ENCODE measurements at places on chromosomes 13 and 19. TPM values are rescaled to one million over a fixed set of nuclear protein-coding genes. Genes with fewer than 3 reads are reported as not detected.

- H3K4me3 ChIP-seq, result no peak overlapping the region
- H3K36me3 ChIP-seq, result no peaks in the 10 kb centered on the region
- no peak overlapping the region for H3K27ac ChIP-seq
- H3K27me3 ChIP-seq, result no peaks in the 10 kb centered on the region
- no peaks in the 10 kb centered on the region for H3K4me1 ChIP-seq
Observed at GRCh38 chr19:45539459-45539858, 32.2 kb downstream of the VASP start.

DNA sequence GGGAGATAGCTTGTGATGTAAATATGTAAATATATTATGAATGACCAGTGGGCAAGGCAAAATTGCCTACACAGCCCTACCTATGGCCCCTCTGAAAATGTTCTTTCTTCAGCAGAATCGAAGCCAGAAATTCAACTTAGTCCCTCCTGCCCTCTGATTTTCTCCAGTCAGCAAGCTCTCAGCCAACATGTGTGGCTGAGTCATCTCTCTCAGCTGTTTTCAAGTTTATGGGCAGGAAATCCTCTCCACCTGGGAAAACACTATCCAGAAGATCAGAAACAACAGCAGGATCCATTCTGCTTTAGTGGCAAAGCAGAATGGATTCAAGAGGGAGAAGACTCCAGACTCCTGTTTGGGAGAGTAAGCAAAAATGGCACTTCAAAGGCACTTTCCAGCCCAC is 8.9 kb upstream of the ZNF527 start:
- peaks cover 6% of the 10 kb centered on the region for H3K36me3 ChIP-seq
- no peak for DNase-seq
- no peak overlapping the region for H3K4me3 ChIP-seq

DNA sequence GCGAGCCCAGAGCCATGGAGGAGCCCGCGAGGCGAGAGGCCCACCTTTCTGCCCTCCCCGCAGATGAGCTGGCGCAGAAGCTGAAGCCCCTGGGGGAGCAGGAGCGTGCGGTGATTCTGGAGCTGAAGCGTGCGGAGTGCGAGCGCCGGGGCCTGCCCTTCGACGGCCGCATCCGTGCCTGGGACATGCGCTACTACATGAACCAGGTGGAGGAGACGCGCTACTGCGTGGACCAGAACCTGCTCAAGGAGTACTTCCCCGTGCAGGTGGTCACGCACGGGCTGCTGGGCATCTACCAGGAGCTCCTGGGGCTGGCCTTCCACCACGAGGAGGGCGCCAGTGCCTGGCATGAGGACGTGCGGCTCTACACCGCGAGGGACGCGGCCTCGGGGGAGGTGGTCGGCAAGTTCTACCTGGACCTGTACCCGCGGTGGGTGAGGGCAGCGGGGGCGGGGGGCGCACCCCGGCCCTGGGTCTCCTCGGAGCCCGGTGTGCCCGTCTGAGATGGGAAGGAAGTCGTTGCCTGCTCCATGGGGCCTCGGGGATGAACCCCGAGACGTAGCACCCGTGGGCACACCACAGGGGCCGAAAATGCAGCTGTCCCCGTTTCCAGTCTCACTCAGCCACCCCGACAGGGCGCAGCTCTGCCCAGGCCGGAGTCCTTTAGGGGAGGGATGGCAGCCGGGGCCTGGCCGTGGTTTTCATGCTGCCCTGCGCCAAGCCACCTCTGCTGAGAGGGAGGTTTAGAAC is 12.1 kb upstream of the ZNF554 start:
- no peak for DNase-seq
- H3K36me3 ChIP-seq, result no peaks in the 10 kb centered on the region
- H3K4me1 ChIP-seq, result no peaks in the 10 kb centered on the region
- H3K27me3 ChIP-seq, result no peaks in the 10 kb centered on the region

- no peaks in the 10 kb centered on the region for H3K4me1 ChIP-seq
- DNase-seq, result no peak
- no peaks in the 10 kb centered on the region for H3K27me3 ChIP-seq
- no peaks in the 10 kb centered on the region for H3K36me3 ChIP-seq
- no peak overlapping the region for H3K4me3 ChIP-seq
Observed at GRCh38 chr13:71350886-71351285, 516.1 kb downstream of the DACH1 start.

- peak; percentile 82 for DNase-seq
- no peaks in the 10 kb centered on the region for H3K36me3 ChIP-seq
- H3K4me1 ChIP-seq, result peaks cover 5% of the 10 kb centered on the region
- H3K27ac ChIP-seq, result peak overlapping the region; percentile 63
Observed at GRCh38 chr13:23979361-23980159, 82.3 kb upstream of the C1QTNF9B start.

- H3K36me3 ChIP-seq, result no peaks in the 10 kb centered on the region
- H3K27ac ChIP-seq, result no peak overlapping the region
- DNase-seq, result no peak
- peaks cover 4% of the 10 kb centered on the region for H3K27me3 ChIP-seq
- H3K4me3 ChIP-seq, result no peak overlapping the region
- H3K4me1 ChIP-seq, result no peaks in the 10 kb centered on the region
Observed at GRCh38 chr19:13260883-13261653, 110.9 kb downstream of the IER2 start.

DNA sequence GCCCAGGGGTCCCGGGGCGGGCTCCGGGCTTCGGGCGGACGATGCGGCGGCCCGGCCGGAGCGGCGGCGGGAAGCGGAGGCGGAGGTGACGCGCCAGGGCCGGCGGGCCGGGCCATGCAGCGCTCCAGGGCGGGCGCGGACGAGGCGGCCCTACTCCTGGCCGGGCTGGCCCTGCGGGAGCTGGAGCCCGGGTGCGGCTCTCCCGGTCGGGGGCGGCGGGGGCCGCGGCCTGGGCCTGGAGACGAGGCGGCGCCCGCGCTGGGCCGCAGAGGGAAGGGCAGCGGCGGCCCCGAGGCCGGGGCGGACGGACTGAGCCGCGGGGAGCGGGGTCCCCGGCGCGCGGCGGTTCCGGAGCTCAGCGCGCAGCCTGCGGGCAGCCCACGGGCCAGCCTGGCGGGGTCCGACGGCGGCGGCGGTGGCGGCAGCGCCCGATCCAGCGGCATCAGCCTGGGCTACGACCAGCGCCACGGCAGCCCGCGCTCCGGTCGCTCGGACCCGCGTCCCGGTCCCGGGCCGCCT is 362 bp downstream of the WTIP start:
- no peaks in the 10 kb centered on the region for H3K27me3 ChIP-seq
- DNase-seq, result no peak
- no peak overlapping the region for H3K27ac ChIP-seq
- H3K36me3 ChIP-seq, result no peaks in the 10 kb centered on the region
- no peaks in the 10 kb centered on the region for H3K4me1 ChIP-seq

LGALS14 gene
- not detected for total RNA-seq

- DNase-seq, result peak; percentile 75
- peak overlapping the region; percentile 65 for H3K27ac ChIP-seq
- H3K4me1 ChIP-seq, result peaks cover 6% of the 10 kb centered on the region
Observed at GRCh38 chr19:4052114-4052992, 14.3 kb downstream of the ZBTB7A start.

SLITRK6 gene
- 0.14 TPM for total RNA-seq

All from pancreas (tissue), 10 donors.